ENCODE measurements at places on chromosomes 4 and X. TPM values are rescaled to one million over a fixed set of nuclear protein-coding genes. Genes with fewer than 3 reads are reported as not detected.

VGLL1 gene
- not detected for total RNA-seq

SERPINA7 gene
- not detected for total RNA-seq

ETNPPL gene
- not detected for total RNA-seq

TIGD2 gene
- 4.4 TPM for total RNA-seq

KLKB1 gene
- 0.98 TPM for total RNA-seq

CFAP47 gene
- total RNA-seq: not detected

ESX1 gene
- total RNA-seq: not detected

GRCh38 chr4:55851885-55852284 lies 1.6 kb upstream of the EXOC1 start:
- H3K27ac ChIP-seq: no peak overlapping the region
- peaks cover 35% of the 10 kb centered on the region for H3K4me1 ChIP-seq
- no peaks in the 10 kb centered on the region for H3K27me3 ChIP-seq
- DNase-seq: no peak

DNA sequence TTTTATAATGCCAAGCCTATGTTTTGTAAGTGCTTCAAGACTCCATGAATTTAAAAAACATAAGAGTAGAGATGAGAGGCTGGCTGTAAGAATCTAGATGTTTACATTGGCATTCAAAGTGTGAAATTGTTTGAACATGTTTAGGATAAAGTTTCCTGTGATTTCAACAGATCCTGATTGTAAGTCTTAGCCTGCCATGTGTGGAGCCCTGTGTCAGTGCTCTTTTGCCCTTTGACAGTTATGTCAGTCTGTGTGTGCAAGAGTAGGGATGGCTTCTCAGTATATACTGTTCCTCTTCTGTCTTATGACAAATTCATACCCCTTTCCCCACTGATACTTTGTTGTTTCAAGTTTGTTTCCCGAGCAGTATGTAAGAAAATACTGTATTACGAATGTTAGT lies 68.2 kb downstream of the USP9X start:
- no peak overlapping the region for H3K27ac ChIP-seq
- DNase-seq: no peak
- H3K4me1 ChIP-seq: no peaks in the 10 kb centered on the region
- H3K36me3 ChIP-seq: peaks cover 18% of the 10 kb centered on the region
- no peak overlapping the region for H3K4me3 ChIP-seq
- no peaks in the 10 kb centered on the region for H3K27me3 ChIP-seq

- DNase-seq: no peak
- no peaks in the 10 kb centered on the region for H3K27me3 ChIP-seq
- H3K4me1 ChIP-seq: peaks cover 71% of the 10 kb centered on the region
- H3K4me3 ChIP-seq: no peak overlapping the region
Measured at GRCh38 chr4:76195326-76195725, 18.3 kb downstream of the SCARB2 start.

GRCh38 chrX:4905576-4905975 lies 1192.1 kb upstream of the PRKX start:
- DNase-seq: no peak
- H3K4me1 ChIP-seq: no peaks in the 10 kb centered on the region
- no peaks in the 10 kb centered on the region for H3K36me3 ChIP-seq
- no peak overlapping the region for H3K4me3 ChIP-seq
- H3K27me3 ChIP-seq: no peaks in the 10 kb centered on the region

DNA sequence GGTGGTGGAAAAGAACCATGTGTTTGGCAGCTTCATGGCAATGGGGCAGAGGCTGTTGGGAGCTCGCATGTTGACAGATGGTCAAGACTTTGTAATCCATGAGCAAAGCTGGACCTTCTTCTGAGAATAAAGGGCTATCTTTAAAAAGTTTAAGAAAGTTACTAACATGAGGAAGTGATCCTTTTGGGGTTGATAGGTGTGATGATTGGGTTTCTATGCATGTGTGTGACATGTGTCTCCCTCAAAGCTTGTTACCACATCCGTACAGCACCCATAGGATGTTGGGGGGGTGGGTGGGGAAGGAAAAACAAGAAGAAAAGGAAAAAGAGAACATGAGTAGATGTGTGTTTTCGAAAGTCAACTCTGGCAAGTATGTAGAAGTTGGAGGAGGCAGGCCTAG lies 123.0 kb upstream of the TLR3 start:
- DNase-seq: no peak
- no peaks in the 10 kb centered on the region for H3K36me3 ChIP-seq
- no peak overlapping the region for H3K4me3 ChIP-seq
- H3K27me3 ChIP-seq: no peaks in the 10 kb centered on the region

DNA sequence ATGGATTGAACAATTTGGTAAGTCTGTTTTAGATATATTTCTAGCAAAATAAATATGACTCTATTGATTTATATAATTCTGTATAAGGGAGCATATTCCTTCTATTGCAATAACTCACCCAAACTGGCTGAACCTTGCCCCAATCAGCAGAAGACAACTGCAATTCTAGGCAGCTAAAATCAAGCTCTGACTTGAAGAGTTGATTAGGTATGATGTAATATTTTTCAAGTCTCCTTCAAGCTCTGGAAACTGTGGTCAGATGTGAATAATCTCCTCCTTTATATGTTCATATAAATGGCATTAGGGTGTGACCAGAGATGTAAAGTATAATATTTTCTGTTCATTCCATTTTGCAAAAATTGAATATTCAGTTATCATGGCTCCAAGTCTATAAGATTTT lies 8.2 kb downstream of the RASSF6 start:
- H3K4me3 ChIP-seq: no peak overlapping the region
- H3K4me1 ChIP-seq: peaks cover 27% of the 10 kb centered on the region

DNA sequence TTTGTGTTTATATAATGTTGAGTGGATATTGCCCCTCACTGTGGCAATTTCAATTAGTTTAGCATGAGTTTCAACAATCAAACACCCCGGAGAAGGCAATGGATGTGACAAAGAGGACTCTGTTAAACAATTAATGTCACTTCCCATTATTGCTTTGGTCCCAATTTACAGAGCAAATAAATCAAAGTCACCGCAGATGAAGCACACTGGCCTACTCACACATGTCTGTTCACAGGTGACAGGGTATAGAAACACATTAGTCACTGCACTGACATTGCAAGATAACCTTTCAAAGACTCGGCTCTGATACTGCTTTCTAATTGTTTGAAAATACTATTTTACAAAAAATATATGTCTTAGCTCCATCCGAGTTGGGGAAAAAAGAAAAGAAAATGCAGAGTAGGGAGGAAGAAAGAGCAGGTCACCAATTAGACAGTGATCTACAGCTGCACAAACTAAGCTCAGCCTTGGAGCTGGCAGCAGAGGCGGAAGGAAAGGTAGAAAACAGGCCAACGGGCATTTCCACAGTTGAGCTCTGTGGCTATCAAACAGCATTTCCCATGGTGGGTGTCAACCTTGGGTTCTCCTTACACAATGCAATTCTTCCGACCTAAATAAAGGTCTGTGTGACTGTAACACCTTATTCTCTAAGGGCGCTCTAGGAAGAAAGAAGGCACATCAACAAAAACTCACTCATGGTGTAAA lies 53.9 kb downstream of the PPARGC1A start:
- no peaks in the 10 kb centered on the region for H3K4me1 ChIP-seq
- DNase-seq: no peak
- no peaks in the 10 kb centered on the region for H3K27me3 ChIP-seq
- no peak overlapping the region for H3K27ac ChIP-seq
- H3K4me3 ChIP-seq: no peak overlapping the region

DNA sequence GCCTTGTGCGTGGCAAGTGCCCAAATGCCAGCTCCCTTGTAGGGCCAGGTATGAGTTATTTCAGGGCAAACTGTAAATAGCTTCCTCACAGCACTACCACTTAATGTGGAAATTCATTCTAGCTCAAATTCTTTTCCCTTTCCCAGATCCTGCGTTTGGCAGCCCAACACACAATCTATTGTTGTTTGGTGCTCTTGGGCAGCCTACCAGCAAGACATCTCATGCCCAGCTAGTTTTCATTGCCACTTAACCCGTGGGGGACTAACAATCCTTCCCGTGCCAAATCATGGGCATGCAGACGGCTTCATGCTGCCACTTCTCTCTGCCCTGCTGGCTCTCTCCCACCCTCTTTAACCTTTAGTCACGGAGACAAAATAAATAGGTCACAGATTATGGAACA lies 454.2 kb downstream of the GRIA2 start:
- H3K27ac ChIP-seq: no peak overlapping the region
- H3K4me1 ChIP-seq: no peaks in the 10 kb centered on the region
- H3K27me3 ChIP-seq: no peaks in the 10 kb centered on the region

GRCh38 chr4:114132830-114133229 lies 153.4 kb upstream of the ARSJ start:
- no peaks in the 10 kb centered on the region for H3K4me1 ChIP-seq
- DNase-seq: no peak
- no peaks in the 10 kb centered on the region for H3K27me3 ChIP-seq

DNA sequence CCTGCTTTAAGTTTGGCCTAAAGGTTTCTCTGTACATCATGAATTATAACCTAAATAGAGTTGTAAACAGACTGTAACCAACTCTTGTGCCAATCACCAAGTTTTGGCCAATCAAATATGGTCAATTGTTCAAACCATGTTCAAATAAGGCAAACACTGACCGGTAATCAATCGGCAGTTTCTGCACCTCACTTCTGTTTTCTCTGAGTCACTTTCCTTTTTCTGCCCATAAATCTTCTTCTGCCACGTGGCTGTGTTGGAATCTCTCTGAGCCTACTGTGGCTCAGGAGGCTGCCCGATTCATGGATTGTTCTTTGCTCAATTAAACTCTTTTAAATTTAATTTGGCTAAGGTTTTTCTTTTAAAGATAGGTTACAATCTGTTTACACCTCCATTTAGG lies 16.5 kb upstream of the ENPP6 start:
- no peak overlapping the region for H3K4me3 ChIP-seq
- H3K27ac ChIP-seq: no peak overlapping the region
- H3K36me3 ChIP-seq: no peaks in the 10 kb centered on the region

DNA sequence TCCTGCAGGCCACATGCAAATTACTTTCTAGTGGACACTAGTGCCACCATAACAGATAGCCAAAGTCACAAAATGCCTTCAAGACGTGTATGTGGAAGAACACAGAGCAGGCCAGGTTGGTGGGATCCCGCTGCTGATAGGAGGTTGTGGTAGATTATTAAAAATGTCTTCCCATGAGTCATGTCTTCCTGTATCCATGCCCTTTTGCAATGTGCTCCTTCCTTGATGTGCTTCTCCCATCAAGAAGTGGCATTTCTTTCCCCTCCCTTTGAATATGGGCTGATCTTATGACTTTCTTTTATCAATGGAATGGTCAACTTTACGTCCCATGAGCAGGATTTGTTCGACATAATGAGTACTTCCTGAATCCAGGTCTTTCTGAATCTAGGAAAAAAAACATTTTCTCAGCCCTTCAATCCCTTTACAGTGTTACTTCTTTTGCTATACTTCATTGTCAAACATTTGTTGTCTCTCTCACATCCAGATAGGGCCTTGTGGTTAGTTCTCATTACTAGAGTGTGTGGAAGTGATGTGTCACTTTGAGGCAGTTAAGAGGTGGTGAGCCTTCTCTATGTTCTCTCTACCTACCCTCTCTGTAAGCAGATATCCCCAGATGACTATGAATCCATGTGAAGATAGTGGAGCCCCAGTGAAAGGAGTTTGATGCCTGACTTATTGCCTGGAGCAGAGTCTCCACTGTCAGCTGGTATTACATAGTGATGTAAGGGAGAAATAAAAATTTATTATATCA lies 519.2 kb upstream of the DIPK2B start:
- H3K27me3 ChIP-seq: no peaks in the 10 kb centered on the region
- peaks cover 3% of the 10 kb centered on the region for H3K4me1 ChIP-seq
- DNase-seq: no peak
- H3K36me3 ChIP-seq: no peaks in the 10 kb centered on the region
- no peak overlapping the region for H3K27ac ChIP-seq

DNA sequence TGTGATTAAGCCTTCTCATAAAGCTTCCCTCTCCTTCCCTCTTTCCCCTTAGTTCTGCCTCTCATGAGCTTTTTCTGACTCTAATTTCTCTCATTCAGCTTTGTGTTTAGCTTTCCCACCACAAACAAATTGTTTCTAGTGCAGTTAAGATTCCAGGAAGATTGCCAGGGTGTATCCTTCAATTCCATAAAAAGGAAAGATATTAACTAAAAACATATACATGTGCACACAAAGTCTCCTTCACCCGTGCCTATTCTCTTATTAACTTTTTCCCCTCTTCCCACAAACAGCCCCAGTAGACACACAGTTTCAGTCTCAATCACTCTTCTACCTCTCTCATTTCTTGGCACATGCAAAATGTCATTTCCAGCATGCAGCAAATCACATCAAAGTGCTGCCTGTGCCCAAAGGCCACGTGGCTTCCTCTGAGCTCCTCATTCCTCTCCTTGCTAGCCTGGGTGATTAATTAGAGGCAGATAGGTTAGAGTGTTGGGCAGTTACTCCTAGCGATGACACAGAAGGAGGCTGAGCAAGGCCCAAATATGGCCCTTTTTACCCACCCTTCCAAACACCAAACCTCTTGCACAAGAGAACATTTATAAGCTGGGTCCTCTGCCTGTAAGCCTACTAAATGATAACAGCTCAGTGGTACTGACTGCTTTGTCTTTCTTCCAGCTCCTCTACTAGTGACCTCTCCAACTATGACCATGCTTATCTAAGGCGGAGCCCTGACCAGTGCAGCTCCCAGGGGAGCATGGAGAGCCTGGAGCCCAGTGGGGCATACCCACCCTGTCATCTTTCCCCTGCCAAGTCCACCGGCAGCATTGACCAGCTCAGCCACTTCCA lies 159.6 kb downstream of the SOWAHB start:
- H3K4me1 ChIP-seq: peaks cover 22% of the 10 kb centered on the region
- no peak for DNase-seq
- H3K27ac ChIP-seq: peak overlapping the region; percentile 74
- H3K4me3 ChIP-seq: no peak overlapping the region
- H3K27me3 ChIP-seq: no peaks in the 10 kb centered on the region
- H3K36me3 ChIP-seq: no peaks in the 10 kb centered on the region

Measured in vagina (tissue), 2 donors.